GM12878 (cell line): ENCODE measurements at places on chromosomes 12 and 14. TPM values are rescaled to one million over a fixed set of nuclear protein-coding genes. Genes with fewer than 3 reads are reported as not detected.

- no peak for DNase-seq
These were observed 2.5 kb downstream of the SLC7A7 start for GRCh38 chr14:22812744-22813143.

- DNase-seq, result no peak
These were observed 25.2 kb downstream of the WNK1 start for GRCh38 chr12:777550-778047.

Gene TMEM233
- total RNA-seq, result not detected in 2 replicates

GRCh38 chr12:15364221-15365160 lies 42.2 kb downstream of the PTPRO start:
- DNase-seq, result no peak

GRCh38 chr12:54608769-54609168 lies 20.3 kb upstream of the PPP1R1A start:
- no peak for DNase-seq

GRCh38 chr12:25752710-25753309 lies 199.7 kb upstream of the LMNTD1 start:
- no peak for DNase-seq

Gene HSP90AA1
- 590 and 599 TPM in 2 replicates for total RNA-seq

- DNase-seq, result no peak
These were observed 520.3 kb downstream of the DIO2 start for GRCh38 chr14:79690960-79691359.

GRCh38 chr14:94176808-94177207 lies 2.7 kb downstream of the PPP4R4 start:
- no peak for DNase-seq

GRCh38 chr12:131695968-131696367 lies 14.9 kb upstream of the SFSWAP start:
- DNase-seq, result no peak

Gene GLI1
- 1.1 and 1.2 TPM in 2 replicates for total RNA-seq

DNA sequence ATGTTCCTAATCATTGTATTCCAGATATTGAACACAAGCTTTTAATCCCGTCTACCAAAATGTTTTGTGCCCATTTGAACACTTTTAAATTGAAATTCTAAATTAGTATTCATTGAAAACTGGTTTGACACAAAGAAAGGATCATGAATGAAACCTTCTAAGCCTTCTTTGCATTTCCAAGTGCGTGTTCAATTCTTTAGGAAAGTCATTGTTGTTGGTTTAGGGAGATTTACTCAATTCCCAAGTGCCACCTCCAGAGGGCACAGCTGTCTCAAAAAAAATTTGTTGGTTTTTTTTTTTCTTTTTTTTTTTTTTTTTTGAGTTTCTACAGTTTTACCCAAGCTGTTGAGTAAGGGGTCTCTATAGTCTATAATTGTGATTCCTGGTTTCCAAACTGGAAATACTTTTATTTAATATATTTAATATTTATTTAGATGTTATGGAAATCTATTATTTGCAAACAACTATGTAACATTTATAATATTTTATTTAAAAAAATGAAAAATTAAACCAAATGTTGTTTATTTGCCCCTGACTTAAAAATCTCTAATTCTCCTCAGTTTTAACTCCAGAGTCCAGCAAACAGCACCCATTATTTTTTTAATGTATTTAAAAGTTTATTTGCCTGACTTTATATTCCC lies 79.9 kb downstream of the NEDD1 start:
- DNase-seq, result no peak

Gene ANKRD33
- not detected in 2 replicates for total RNA-seq

DNA sequence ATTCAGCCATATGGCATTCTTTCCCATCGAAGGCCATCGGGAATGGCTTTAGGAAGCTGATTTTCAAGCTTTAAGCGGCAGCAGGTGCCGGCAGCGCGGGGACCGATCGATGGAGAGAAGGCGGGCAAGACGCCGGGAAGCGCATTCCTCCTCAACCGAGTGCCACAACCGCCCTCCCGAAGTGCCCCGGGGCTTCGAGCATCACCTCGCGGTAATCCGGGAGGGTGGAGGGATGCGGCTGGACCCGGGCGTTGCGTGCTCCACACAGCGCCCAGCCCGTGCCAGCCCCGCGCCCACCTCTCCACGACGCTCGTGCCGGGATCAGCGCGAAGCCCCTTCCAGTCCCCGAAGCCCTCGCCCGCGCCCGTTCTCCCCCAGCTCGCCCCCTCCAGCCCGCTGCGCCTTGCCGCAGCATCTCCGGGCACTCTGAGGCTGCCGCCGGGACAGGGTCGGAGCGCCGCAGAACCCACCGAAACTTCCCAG lies 3.2 kb downstream of the USP44 start:
- no peak for DNase-seq

DNA sequence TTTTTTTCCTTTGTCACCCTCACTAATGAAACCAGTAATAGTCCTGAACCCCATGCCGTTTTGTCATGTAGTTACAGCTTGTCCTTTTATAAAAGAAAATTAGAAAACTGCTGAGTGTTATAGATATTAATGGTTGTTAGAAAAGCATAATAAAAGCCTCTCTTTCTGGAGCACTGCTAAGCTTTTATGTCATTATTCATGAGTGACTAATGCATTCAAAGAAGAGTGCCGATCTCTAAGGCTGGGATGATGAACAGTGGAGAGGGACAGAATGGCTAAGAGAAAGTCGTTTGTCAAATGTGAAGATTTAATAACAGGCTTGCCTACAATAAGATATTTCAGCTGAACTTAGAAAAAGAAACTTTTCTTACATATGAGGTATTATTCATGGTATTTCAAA lies 121.6 kb downstream of the MGAT4C start:
- DNase-seq, result no peak

Gene SRRM4
- total RNA-seq, result not detected in 2 replicates

Gene RNASE7
- not detected in 2 replicates for total RNA-seq

Gene ACAD10
- total RNA-seq, result 20.4 and 21.5 TPM in 2 replicates

Gene NRXN3
- 2.7 and 3.3 TPM in 2 replicates for total RNA-seq

- DNase-seq, result no peak
These were observed 5.5 kb downstream of the AMN start for GRCh38 chr14:102927878-102928411.

Gene KRT74
- not detected in 2 replicates for total RNA-seq

Gene FGF23
- total RNA-seq, result not detected in 2 replicates

Gene KRT4
- total RNA-seq, result not detected in 2 replicates

GRCh38 chr14:100239840-100240667 lies 1.1 kb downstream of the YY1 start:
- no peak for DNase-seq

Gene NPAS3
- not detected in 2 replicates for total RNA-seq

- no peak for DNase-seq
These were observed 520 bp downstream of the CSRP2 start for GRCh38 chr12:76878099-76878898.

GRCh38 chr12:48366131-48366530 lies 15.4 kb upstream of the ZNF641 start:
- DNase-seq, result no peak

- no peak for DNase-seq
These were observed 1257.5 kb downstream of the FSCB start for GRCh38 chr14:43249591-43249990.

- no peak for DNase-seq
These were observed 161.1 kb upstream of the FOXN3 start for GRCh38 chr14:89578156-89578555.

Gene NANOG
- 0.29 and 0.51 TPM in 2 replicates for total RNA-seq

DNA sequence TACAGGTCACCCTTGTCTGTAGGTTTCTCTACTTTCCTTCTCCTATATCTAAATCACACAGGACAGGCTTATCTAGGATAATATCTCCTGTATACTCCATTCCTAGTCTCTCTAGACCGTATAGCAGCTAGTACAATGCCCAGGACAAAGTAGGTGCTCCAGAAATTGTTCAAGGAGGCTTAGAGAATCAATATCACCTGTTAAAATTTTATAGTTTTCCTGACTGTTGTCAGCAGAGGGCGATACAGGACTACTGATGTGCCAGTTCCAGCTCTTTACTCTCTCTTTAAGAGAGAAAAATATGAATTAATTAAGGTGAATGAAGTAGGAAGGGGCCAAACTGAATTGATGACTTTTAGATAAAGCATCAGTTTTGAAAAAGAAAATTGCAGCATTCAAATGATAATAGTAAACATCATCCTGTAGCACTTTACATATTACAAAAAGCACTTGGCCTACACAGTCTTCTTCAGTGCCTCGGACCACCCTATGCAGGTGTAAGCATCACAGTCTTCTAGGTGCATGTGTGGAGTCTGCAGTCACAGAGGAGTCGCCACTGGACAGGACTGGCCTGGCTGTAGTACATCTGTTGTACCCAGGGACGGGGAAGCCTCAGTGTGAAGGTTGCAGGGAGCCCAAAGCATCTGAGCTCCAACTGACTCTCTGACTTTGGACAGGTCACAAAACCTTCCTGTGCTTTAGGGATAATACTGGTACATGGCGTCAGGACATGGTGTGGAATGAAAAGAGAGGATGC lies 61.9 kb upstream of the MAX start:
- DNase-seq, result no peak

Gene PRR13
- total RNA-seq, result 214 and 224 TPM in 2 replicates

Gene LTB4R2
- 8.9 and 13.0 TPM in 2 replicates for total RNA-seq

GRCh38 chr12:51907083-51907855 lies at the start of gene ACVRL1:
ACVRL1 (plus strand) TSS chr12:51907504; CDS start chr12:51912475, 4,971 bp downstream.
- no peak for DNase-seq

DNA sequence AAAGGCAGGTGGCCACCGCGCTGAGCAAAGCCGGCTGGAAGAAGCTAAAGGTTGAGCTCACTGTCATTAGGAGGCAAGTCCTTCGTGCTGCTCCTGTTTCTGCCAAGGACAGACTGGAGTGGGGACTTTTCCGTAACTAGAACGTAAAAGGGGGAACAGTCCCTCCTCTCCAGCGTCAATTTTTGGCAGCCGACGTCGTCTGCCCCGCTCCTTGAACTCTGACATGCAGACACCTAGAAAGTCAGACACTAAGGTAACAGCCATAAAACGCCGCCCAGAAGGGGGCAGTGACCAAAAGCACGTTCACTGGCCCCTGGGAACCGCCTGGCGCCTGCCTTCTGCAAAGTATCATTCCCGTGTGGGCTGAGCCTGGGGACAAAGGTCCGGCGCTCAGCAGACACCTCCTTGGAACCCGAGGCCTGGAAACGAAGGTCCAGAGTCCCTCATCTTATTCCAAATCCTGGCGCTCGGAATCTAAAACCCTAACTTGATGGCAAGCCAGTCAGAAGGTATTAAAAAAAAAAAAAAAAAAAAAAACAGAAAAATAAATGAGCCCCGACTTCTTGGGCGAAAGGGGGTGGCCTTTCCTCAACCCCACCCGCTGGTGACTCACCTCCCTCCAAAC lies 1.1 kb upstream of the LRP1 start:
- DNase-seq, result no peak

DNA sequence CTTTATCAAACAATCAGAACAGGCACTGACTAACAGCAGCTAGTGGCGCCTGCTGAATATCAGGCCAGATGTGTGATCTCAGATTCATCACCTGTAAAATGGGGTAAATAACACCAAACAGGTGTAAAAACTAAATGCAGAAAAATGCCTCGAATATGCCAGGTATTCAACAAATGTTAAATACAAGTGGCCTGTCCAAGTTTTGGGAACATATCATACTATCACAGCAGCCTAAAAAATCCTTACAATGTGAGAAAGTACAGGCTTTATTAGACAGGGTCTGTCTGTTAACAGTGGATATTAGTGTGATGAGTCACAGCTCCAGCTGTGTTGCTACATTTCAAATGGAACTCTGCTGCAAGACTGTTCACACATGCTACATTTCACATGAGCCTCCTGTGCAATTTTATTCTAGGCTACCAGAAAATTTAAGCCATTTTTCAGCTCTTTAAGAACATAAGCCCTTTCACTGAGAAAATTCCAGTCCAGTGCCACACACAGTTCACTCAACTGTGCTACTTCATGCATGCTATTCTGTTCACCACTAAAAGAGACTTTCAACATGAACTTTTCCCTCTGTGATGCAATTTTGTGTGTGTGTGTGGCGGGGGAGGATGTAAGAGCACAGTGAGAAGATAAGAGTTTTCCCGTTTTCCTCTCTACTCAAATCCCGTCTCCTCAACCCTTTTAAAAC lies 56.7 kb downstream of the MSRB3 start:
- DNase-seq, result no peak

GRCh38 chr12:48197549-48197970 lies 5.5 kb downstream of the OR10AD1 start:
- DNase-seq, result peak; percentile 15

DNA sequence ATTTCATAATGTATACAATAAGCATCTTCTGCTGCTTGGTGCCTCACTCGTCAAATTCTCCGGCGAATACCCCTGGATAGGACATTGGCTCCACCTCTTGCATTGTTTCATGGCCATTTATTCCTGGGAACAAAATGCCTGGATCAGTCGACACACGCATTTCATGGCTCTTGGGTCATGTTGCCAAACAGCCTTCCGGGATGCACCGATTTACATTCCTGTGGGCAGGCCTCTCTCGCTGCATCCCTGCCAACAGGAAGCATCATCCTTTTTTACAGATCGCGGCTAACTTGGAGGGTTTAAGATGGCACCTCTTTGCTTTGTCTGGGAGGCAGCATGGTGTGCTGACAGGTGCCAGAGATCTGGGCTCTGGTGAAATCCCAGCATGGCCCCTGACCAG lies 32.7 kb upstream of the RIMBP2 start:
- no peak for DNase-seq

DNA sequence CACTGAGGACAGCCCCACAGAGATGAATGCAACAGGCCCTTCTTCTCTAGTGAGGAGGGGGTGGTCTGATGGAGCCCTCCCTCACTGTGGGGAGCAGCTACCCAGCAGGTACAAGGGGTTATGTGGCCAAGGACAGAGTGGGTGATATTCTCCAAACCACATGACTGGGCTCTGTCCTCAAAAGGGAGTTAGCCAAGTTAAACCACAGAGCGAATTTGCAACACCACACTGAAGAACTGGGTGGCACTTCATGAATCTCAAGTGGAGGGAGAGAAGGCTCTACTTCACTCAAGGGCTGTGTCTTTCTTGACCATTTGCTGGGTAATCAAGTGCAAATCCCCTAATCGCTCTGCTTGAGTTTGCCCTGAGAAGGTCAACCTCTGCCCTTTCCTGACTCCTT lies 12.5 kb downstream of the GPR68 start:
- DNase-seq, result no peak

GRCh38 chr14:103730490-103731035 lies 15.0 kb downstream of the ZFYVE21 start:
- DNase-seq, result no peak

GRCh38 chr14:98446508-98446907 lies 825.5 kb downstream of the BCL11B start:
- no peak for DNase-seq

DNA sequence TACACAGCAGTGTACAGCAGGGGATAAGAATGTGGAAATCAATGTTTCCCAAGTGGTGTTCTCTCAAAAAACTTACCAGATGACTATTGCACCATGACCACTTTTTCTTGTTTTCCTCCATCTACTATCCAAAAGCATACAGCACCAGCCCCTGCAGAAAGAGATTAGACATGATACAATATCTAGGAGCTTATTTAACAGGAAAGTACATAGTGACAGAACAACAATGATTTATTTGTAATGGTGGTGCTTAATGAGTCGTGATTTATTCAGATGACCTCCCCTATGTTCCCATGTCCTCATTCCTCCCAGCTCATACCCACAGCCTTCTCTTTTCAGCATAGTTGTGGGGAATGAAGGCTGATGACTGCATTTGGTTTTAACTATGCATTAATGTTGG lies 413.6 kb downstream of the BTG1 start:
- DNase-seq, result no peak
